ENCODE measurements at places on chromosomes 7 and 10. TPM values are rescaled to one million over a fixed set of nuclear protein-coding genes. Genes with fewer than 3 reads are reported as not detected.

GBX1 gene
- not detected for total RNA-seq

ADCYAP1R1 gene
- total RNA-seq: not detected

SLF2 gene
- 52.3 TPM for total RNA-seq

DOCK4 gene
- total RNA-seq: 2.8 TPM

CYP26C1 gene
- 0.15 TPM for total RNA-seq

CHST3 gene
- not detected for total RNA-seq

CTTNBP2 gene
- total RNA-seq: not detected

SDK1 gene
- total RNA-seq: 0.36 TPM

ETV1 gene
- not detected for total RNA-seq

CLCN1 gene
- not detected for total RNA-seq

EN2 gene
- not detected for total RNA-seq

IFIT2 gene
- total RNA-seq: 0.37 TPM

GPR37 gene
- total RNA-seq: not detected

CDC14C gene
- not detected for total RNA-seq

PLAU gene
- total RNA-seq: 0.85 TPM

NME8 gene
- total RNA-seq: not detected

RPP30 gene
- 51.9 TPM for total RNA-seq

LRRN3 gene
- total RNA-seq: not detected

HKDC1 gene
- not detected for total RNA-seq
